ENCODE measurements at places on chromosomes 5 and 9. TPM values are rescaled to one million over a fixed set of nuclear protein-coding genes. Genes with fewer than 3 reads are reported as not detected.

The BAAT gene
- total RNA-seq: 13.9 TPM

The JAKMIP2 gene
- total RNA-seq: 0.20 TPM

The TMEM245 gene
- total RNA-seq: 21.1 TPM

The CXCL14 gene
- total RNA-seq: 1.0 TPM

The LEAP2 gene
- 0.95 TPM for total RNA-seq

The CDH9 gene
- total RNA-seq: not detected

The SEMA5A gene
- 14.0 TPM for total RNA-seq

The ISL1 gene
- total RNA-seq: 3.6 TPM

The MEF2C gene
- total RNA-seq: 19.9 TPM

The SLC6A3 gene
- total RNA-seq: not detected

The GAPT gene
- total RNA-seq: 1.3 TPM

The LCN1 gene
- not detected for total RNA-seq

The RLN2 gene
- 0.69 TPM for total RNA-seq

The FBXL17 gene
- total RNA-seq: 6.4 TPM

The GPR150 gene
- 0.61 TPM for total RNA-seq

The ATG10 gene
- total RNA-seq: 3.8 TPM

The CATSPER3 gene
- total RNA-seq: 0.29 TPM

The LRRC70 gene
- total RNA-seq: 0.23 TPM

The FBXO10 gene
- total RNA-seq: 7.4 TPM

The NREP gene
- total RNA-seq: 19.1 TPM

The PCDHA2 gene
- 0.08 TPM for total RNA-seq

The MAN1B1 gene
- total RNA-seq: 26.8 TPM

The STOML2 gene
- 41.9 TPM for total RNA-seq

The DCTN4 gene
- total RNA-seq: 45.0 TPM

The TRPM3 gene
- total RNA-seq: 0.69 TPM

The MCTP1 gene
- total RNA-seq: 8.1 TPM

The GGTA1 gene
- total RNA-seq: 3.6 TPM

The OR1J2 gene
- total RNA-seq: not detected

The FOXD4L4 gene
- 0.14 TPM for total RNA-seq

The PCDHB4 gene
- total RNA-seq: 7.2 TPM

The SLC22A4 gene
- 0.09 TPM for total RNA-seq

The HK3 gene
- 0.51 TPM for total RNA-seq

The ZNF354B gene
- total RNA-seq: 8.3 TPM

The ADGRV1 gene
- 4.0 TPM for total RNA-seq

The SPINK7 gene
- not detected for total RNA-seq

The MEIKIN gene
- total RNA-seq: not detected

The PRKACG gene
- not detected for total RNA-seq

The PLCXD3 gene
- total RNA-seq: 2.0 TPM

The CCDC69 gene
- 19.2 TPM for total RNA-seq

The ALDH7A1 gene
- 27.4 TPM for total RNA-seq

The KLHL9 gene
- total RNA-seq: 11.2 TPM

The HAVCR2 gene
- total RNA-seq: 0.87 TPM
